ENCODE measurements at places on chromosomes 3 and 15.

GRCh38 chr3:172846706-172847105 lies 96.2 kb downstream of the ECT2 start:
- no peak for DNase-seq

DNA sequence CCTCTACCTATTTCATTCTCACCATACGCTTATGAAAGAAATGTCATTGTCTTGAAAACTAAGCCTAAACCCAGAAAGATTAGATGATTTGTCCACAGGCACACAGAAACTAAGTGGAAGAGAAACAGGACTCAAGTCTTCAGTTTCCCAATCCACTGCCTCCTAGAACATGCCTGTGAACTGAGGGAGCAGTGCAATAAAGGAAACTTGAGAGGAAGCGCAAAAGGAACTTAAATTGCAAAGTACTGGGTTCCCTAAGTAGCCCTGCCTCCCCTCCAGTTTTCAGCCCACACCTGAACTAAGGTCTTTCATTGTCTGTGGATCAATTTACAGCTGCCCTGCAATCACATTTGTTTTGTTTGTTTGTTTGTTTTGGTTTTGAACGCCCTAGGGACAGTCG lies 56.7 kb upstream of the TSEN2 start:
- DNase-seq, result no peak

- no peak for DNase-seq
Observed at GRCh38 chr3:189249987-189250386, 78.2 kb downstream of the TPRG1 start.

- DNase-seq, result no peak
Observed at GRCh38 chr3:152870027-152870426, 35.1 kb downstream of the P2RY1 start.

DNA sequence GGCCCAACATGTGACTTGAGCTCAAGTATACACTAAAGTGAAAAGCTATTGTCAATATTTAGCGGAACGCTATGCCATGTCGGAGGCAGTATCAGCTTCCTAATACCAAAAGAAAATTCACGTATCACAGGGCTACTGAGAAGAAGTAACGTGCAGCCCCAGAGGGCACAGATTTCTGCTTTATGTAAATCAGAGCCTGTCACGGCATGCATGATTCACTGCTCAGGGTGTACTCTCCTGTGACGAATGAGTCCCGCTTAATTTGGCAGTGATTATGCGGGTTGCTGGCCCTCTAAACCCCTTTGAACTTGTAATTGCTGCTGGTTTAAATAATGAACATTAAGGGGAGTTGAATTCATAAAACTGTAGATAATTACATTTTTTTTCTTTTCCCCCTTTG lies 85.3 kb downstream of the MEIS2 start:
- DNase-seq, result no peak

GRCh38 chr3:74739242-74739641 lies 124.8 kb upstream of the CNTN3 start:
- no peak for DNase-seq

- no peak for DNase-seq
Observed at GRCh38 chr3:65004795-65005295, 317.0 kb upstream of the ADAMTS9 start.

- no peak for DNase-seq
Observed at GRCh38 chr3:13822871-13823585, 56.8 kb downstream of the WNT7A start.

DNA sequence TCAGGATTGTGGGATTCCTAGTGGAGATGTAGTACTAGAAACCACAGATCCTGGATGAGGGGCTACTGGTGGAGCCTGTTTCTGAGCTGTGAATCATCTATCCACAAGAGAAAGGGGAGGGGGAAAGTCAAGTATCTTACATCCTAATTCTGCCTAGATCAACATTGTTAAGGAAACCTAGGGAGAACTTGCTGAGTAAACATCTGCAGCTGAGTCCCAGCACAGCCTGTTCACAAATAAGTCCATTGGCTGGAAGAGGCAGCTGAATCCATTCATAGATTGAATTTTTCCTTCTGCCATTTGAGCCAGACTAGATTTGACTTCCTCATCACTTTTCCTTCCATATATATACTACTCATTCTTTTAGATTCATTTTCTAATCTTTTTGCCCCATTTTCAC lies 460.5 kb downstream of the TUSC7 start:
- DNase-seq, result no peak

DNA sequence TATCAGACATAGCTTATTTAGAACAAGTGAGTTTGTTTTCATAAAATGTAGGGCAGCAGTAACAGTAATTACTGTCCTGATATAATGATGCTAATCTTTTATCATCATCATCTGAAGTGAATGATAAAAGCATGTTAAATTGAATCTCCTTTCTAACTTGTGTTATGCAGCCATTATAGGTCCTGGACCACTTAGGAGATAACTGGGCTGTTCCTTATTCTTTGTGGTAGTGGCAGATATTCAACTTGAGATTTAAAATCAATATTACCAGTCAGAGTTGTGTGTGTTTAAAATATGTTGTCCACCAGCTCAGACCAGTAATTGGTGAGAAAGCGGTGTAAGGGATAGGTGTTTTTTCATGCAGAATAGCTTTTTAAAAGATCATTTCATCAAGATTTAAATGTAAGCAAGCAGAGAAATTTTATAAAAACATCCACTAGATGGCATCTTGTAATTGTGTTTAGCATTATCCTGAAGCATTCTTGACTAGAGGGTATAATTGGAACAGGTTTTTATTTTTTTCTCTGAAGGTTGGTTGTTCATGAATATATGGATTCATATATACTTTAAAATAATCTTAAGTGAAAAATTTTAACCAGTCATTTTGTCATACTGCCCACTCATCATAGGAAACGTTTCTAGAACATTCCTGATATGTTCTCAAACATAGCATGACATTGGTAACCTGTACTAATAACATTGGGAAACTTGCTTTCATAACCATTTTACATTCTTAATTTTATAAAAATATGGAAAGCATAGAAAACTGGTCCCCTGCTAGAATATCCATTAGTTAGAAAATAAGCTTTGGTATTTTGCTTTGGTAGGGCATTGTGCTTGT lies 153.9 kb downstream of the BBX start:
- DNase-seq, result no peak

GRCh38 chr3:152621006-152621868 lies 213.7 kb upstream of the P2RY1 start:
- no peak for DNase-seq

- no peak for DNase-seq
Observed at GRCh38 chr3:22101811-22102210, 350.8 kb upstream of the ZNF385D start.

DNA sequence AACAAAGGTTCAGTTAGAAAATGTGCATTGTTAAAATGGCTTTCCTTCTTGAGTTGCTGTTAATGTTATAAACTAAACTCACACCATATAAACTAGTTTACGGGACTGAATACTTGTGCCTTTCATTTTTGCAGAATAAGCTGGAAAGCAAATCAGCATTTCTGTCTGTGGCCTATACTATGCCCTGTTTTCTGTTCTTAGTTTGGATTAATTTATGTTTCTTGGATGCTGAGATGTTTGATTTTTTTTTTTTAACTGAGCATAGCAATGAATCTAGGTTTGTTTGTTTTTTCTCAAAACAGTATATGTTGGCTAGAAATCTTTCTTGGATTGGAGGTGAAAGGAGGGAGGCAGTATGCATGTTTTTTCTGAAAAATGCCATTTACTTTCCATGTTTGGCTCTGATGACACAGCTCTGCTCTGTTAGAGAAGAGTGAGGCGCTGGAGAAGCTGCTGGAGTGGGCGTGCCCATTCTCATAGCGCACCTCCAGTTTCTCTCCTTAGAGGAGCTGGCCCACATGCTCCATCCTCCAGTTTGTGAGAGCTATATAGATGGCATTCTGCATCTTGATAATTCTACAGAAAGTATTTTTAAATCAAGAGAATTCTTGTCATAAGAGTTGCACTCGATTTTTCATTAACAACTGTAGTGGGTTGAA lies 423.6 kb upstream of the TPM1 start:
- DNase-seq, result no peak

DNA sequence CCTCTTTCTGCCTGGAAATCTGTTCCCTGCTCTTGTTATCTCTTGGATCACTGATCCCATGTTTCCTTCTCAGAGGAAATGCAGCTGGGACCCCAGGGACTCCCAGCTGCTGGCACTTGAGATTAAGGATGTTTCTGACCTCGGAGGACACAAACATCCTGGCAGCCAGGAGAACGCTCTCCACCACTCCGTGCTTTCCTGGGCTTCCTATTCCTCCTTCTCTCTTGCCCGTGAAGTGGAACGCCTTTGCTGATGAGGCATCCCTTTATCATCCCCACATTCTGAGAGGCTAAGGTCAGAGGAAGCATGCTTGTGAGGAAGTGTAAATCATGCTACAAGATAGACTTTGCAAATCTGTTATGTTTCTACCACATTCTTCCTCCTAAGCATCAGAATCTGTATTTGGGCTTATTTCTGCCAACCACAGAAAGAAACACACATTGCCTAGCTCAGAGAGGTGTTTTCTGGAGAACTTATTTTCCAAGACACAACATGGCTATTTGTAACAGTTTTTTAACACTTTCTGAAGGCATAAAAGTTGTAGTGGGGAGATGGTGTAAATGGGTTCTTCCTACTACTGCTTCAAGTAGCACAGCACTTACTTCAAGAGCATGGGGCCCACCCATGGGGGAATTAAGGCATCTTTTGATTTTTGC lies 25.6 kb upstream of the LDHAL6B start:
- DNase-seq, result no peak

DNA sequence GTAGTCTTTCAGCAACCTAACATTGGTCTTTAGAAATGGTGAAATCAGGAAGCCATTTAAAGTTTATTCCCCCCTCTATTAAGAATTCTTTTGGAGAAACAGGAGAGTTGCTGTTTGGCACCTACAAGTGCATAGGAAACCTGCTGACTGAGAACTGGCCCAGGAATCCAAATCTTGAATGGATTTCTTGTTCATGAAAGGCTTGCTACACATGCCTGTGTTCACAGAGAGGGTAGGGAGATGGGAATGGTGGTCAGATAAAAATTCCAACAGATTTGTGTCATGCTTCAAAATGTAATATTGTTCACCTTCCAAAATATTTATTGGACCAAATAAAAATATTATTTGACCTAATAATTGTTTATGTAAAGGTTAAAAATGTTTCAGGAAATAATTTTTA lies 24.2 kb upstream of the ZPLD1 start:
- DNase-seq, result no peak

DNA sequence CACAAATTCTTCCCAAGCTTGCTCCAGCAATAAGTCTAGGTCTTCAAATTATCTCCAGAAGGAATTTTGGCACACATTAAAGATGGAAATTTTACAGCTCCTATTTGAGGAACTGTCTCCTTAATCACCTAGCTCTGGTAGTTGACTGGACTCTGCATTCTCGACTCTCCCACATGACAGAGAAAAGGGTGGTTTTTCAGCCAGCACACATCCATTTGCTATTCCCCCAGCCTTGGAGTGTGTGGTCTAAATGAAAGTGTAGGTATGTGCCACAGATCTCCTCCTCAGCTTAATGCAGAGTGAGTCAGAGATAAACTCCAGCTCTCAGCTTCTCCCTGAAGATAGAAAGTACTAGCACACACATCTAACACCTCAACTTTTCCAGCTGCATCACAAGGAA lies 62.2 kb upstream of the ALCAM start:
- DNase-seq, result no peak

- DNase-seq, result no peak
Observed at GRCh38 chr15:79620112-79620857, 188.1 kb downstream of the MINAR1 start.

DNA sequence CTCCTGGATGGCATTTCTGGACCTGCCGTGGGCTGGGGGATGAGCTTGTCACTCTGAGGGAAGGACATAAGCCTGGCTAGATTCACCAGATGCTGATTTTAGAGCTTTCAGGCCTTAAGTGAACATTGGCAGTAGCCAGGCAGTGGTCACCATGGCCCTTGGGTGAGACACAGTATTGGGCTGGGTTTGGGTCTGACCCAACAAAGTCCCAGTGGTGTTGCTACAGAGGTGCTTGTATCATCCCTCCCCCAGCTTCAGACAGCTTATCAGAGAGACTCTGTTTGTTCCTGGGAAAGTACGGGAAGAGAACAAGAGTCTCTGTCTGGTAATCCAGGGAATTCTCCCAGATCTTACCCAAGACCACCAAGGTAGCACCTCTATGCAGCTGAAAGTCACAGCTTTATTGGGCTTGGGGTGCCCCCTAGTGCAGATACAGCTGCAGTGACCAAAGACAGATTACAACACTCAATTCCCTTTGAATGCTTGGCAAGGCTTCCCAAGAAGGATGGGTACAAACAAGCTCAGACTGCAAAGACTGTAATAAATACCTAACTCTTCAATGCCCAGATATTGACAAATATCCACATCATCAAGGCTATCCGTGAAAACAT lies 9.8 kb upstream of the RUVBL1 start:
- DNase-seq, result peak; percentile 36

GRCh38 chr3:46576879-46577278 lies 10.8 kb upstream of the LRRC2 start:
- DNase-seq, result no peak

- DNase-seq, result no peak
Observed at GRCh38 chr3:85004147-85004546, 45.4 kb downstream of the CADM2 start.

- DNase-seq, result no peak
Observed at GRCh38 chr3:169662132-169662842, 1.2 kb downstream of the MECOM start.

DNA sequence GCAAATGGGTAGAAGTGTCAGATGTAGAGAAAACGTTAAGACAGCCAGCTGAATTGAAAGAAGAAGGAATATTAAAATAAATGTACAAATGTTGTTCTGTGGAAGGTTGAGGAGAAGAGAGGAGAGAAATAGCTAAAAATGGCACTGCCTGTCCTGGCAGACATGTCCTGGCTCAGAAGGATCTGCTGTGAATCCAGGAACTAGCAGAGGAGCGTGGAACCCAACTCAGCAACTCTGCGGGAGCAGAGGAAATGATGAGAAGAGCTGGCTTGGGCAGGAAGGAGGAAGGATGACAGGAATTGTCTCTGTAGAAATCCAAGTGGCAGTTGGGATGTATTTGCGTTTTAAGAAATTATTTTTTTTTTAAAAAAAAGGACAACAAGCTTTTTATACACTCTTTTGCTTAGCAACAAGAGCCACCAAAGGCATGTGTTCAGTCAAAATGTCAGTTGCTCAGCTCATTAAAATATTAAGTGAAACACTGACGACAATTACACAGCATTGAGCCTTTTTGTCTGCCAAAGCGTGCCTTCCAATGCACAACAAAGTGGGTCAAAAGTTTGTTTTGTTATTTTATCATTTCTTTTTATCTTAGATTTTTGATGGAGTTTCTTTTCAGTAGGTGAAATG lies 16.1 kb downstream of the NANOGP8 start:
- DNase-seq, result no peak

GRCh38 chr15:45276831-45277230 lies 24.8 kb downstream of the SLC28A2 start:
- DNase-seq, result no peak

GRCh38 chr3:23916152-23916885 lies 471 bp downstream of the NKIRAS1 start:
- DNase-seq, result no peak
